ENCODE measurements at places on chromosomes 13 and 19.

GRCh38 chr19:39212375-39212742 is 8.3 kb upstream of the SYCN start:
- H3K27ac ChIP-seq, result no peak overlapping the region
- H3K36me3 ChIP-seq, result peaks cover 5% of the 10 kb centered on the region
- H3K27me3 ChIP-seq, result peaks cover 2% of the 10 kb centered on the region
- peak; percentile 45 for DNase-seq
- peaks cover 2% of the 10 kb centered on the region for H3K4me1 ChIP-seq

DNA sequence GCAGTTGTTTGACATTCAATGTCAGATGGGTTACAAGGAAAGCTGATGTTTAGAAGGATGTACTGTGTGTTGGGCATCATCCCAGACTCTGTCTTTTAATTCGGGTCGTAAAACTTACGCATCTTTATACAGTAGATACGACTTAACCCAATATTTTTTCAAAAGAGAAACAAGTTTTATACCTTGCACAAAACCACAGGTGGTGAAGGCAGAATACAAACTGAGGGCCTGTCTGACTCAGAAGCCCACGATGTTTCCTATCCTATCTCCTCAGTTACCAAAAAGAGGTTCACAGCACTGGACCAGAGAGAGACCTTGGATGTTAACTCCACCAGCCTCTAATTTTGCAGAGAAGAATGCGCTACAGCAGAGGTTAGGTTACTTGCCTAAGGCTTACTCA is 477.0 kb downstream of the FOXO1 start:
- no peak overlapping the region for H3K27ac ChIP-seq
- H3K4me3 ChIP-seq, result no peak overlapping the region
- no peak for DNase-seq
- no peaks in the 10 kb centered on the region for H3K27me3 ChIP-seq
- H3K36me3 ChIP-seq, result no peaks in the 10 kb centered on the region
- peaks cover 16% of the 10 kb centered on the region for H3K4me1 ChIP-seq

DNA sequence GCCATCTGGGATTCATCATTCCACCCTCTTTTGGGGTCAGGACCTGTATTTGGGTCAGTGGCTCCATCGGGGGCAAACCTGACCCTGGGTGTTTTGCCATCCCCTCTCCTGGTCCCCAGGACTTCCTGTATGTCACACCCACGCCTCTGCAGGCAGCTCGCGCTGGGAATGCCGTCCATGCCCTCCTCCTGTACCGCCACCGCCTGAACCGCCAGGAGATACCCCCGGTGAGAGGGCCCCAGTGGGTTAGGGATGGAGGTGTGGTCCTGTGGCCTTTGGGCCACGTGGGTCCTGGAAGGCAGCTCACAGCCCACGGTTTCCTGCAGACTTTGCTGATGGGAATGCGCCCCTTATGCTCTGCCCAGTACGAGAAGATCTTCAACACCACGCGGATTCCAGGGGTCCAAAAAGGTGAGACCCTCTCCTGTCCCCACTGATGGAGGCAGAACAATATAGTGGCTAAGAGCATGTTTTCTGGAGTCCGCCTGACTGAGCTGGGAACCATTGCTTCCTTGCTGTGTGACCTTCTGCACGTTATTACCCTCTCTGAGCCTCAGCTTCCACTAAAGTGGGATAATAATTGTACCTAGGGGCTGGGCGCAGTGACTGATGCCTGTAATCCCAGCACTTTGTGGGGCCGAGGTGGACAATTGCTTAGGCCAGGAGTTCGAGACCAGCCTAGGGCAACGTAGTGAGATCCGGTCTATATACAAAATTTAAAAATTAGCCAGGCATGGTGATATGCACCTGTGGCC is 14.1 kb downstream of the CPT1C start:
- H3K36me3 ChIP-seq, result no peaks in the 10 kb centered on the region
- H3K27me3 ChIP-seq, result peaks cover 4% of the 10 kb centered on the region
- no peaks in the 10 kb centered on the region for H3K4me1 ChIP-seq
- no peak overlapping the region for H3K4me3 ChIP-seq
- H3K27ac ChIP-seq, result no peak overlapping the region

- H3K27me3 ChIP-seq, result no peaks in the 10 kb centered on the region
- H3K4me3 ChIP-seq, result no peak overlapping the region
- peak overlapping the region; percentile 9 for H3K27ac ChIP-seq
These were observed 384.3 kb downstream of the HS6ST3 start for GRCh38 chr13:96474181-96474557.

- no peak overlapping the region for H3K4me3 ChIP-seq
- no peak overlapping the region for H3K27ac ChIP-seq
- H3K4me1 ChIP-seq, result no peaks in the 10 kb centered on the region
- DNase-seq, result no peak
- H3K27me3 ChIP-seq, result peaks cover 1% of the 10 kb centered on the region
These were observed 773 bp downstream of the LIM2 start for GRCh38 chr19:51386882-51387520.

GRCh38 chr19:13538601-13539253 is 32.4 kb upstream of the CACNA1A start:
- peaks cover 8% of the 10 kb centered on the region for H3K27me3 ChIP-seq
- no peaks in the 10 kb centered on the region for H3K4me1 ChIP-seq
- no peak overlapping the region for H3K27ac ChIP-seq
- no peak overlapping the region for H3K4me3 ChIP-seq
- peaks cover 3% of the 10 kb centered on the region for H3K36me3 ChIP-seq
- DNase-seq, result no peak

DNA sequence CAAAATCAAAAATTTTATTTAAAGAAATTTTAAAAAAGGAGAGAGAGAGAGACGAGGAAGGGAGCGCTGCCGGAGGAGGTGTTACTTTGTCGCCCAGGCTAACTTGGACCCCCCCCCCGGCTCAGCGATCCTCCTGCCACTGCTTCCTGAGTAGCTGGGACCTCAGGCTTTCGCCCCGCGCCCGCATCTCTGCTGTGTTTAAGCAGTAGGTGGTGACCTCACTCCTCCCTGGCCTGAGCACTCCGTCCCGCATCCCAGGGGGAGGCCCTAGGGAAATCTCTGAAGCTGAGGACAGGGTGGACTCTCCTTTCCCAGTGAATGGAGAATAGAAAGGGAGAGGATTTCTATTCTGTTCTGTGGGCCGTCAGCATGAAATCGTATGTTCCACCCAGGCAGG is 485 bp upstream of the ZNF845 start:
- DNase-seq, result peak; percentile 75
- H3K36me3 ChIP-seq, result peaks cover 22% of the 10 kb centered on the region
- peak overlapping the region; percentile 71 for H3K27ac ChIP-seq
- peaks cover 4% of the 10 kb centered on the region for H3K27me3 ChIP-seq
- peaks cover 2% of the 10 kb centered on the region for H3K4me1 ChIP-seq
- H3K4me3 ChIP-seq, result peak overlapping the region; percentile 90

DNA sequence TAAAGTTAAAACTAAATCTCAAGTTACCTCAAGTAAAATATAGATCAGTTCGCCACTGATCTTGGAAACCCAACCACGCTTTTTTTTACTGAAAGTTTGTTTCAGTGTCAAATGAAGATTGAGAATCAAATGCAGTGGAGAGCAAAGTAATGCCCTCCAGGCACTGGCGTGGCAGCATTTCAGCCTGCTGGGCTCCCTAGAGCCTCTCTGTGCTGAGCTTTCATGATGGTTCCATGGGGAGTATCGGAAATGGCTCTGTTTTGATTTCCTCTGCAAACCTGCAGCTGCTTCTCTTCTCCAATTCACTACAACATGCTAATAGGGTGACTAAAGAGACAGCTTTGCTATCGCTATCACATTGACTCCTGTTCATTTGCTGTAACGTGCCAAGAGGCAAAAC is 141.6 kb downstream of the FGF14 start:
- DNase-seq, result peak; percentile 63
- H3K4me3 ChIP-seq, result peak overlapping the region; percentile 54
- peaks cover 37% of the 10 kb centered on the region for H3K4me1 ChIP-seq

- no peaks in the 10 kb centered on the region for H3K27me3 ChIP-seq
- H3K4me1 ChIP-seq, result no peaks in the 10 kb centered on the region
- H3K27ac ChIP-seq, result no peak overlapping the region
- H3K36me3 ChIP-seq, result no peaks in the 10 kb centered on the region
- peak; percentile 50 for DNase-seq
These were observed 388.9 kb upstream of the DACH1 start for GRCh38 chr13:72255908-72256307.

GRCh38 chr19:15527705-15528104 is 19.4 kb downstream of the CYP4F22 start:
- no peak overlapping the region for H3K4me3 ChIP-seq
- no peaks in the 10 kb centered on the region for H3K36me3 ChIP-seq
- H3K27ac ChIP-seq, result no peak overlapping the region
- peaks cover 5% of the 10 kb centered on the region for H3K27me3 ChIP-seq

- peaks cover 3% of the 10 kb centered on the region for H3K27me3 ChIP-seq
- no peak overlapping the region for H3K27ac ChIP-seq
- DNase-seq, result no peak
- H3K36me3 ChIP-seq, result no peaks in the 10 kb centered on the region
- no peak overlapping the region for H3K4me3 ChIP-seq
- peaks cover 10% of the 10 kb centered on the region for H3K4me1 ChIP-seq
These were observed 109.8 kb downstream of the EFNB2 start for GRCh38 chr13:106425661-106426060.

DNA sequence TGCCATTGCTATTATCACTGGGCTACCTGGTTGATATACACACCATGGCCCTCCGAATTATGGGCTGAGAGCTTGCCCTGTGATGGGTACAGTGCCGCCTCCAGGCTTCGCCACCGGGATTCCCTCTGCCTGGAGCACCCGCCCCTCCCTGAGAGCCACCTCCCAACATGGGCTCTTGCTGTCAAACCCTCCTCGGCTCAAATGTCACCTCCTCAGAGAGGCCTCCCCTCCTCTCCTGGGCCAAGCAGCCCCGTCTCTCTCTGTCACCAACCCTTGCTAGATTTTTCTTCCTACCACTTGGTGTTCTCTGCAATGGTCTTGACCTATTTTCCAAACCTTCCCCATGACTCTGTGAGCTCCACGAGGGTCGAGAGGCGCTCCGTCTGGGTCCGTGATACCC is 12.2 kb upstream of the TLE2 start:
- H3K36me3 ChIP-seq, result no peaks in the 10 kb centered on the region
- H3K27ac ChIP-seq, result no peak overlapping the region
- DNase-seq, result no peak
- H3K4me1 ChIP-seq, result peaks cover 4% of the 10 kb centered on the region

- peaks cover 4% of the 10 kb centered on the region for H3K36me3 ChIP-seq
- H3K4me1 ChIP-seq, result peaks cover 14% of the 10 kb centered on the region
- H3K4me3 ChIP-seq, result peak overlapping the region; percentile 30
- H3K27ac ChIP-seq, result peak overlapping the region; percentile 68
- peaks cover 12% of the 10 kb centered on the region for H3K27me3 ChIP-seq
These were observed 30.5 kb downstream of the CERS4 start for GRCh38 chr19:8239528-8240273.

GRCh38 chr13:51518827-51519226 is 65.4 kb upstream of the WDFY2 start:
- H3K4me1 ChIP-seq, result no peaks in the 10 kb centered on the region
- H3K27ac ChIP-seq, result no peak overlapping the region
- no peaks in the 10 kb centered on the region for H3K27me3 ChIP-seq
- H3K36me3 ChIP-seq, result no peaks in the 10 kb centered on the region
- no peak for DNase-seq

GRCh38 chr19:40419066-40419612 is 6.0 kb upstream of the PRX start:
- H3K4me3 ChIP-seq, result peak overlapping the region; percentile 57
- H3K27ac ChIP-seq, result peak overlapping the region; percentile 71
- no peak for DNase-seq
- H3K36me3 ChIP-seq, result no peaks in the 10 kb centered on the region

GRCh38 chr19:54201980-54202379 is 1.3 kb downstream of the RPS9 start:
- DNase-seq, result no peak
- peaks cover 8% of the 10 kb centered on the region for H3K27me3 ChIP-seq
- H3K4me3 ChIP-seq, result peak overlapping the region; percentile 98
- peak overlapping the region; percentile 97 for H3K27ac ChIP-seq
- H3K36me3 ChIP-seq, result no peaks in the 10 kb centered on the region

DNA sequence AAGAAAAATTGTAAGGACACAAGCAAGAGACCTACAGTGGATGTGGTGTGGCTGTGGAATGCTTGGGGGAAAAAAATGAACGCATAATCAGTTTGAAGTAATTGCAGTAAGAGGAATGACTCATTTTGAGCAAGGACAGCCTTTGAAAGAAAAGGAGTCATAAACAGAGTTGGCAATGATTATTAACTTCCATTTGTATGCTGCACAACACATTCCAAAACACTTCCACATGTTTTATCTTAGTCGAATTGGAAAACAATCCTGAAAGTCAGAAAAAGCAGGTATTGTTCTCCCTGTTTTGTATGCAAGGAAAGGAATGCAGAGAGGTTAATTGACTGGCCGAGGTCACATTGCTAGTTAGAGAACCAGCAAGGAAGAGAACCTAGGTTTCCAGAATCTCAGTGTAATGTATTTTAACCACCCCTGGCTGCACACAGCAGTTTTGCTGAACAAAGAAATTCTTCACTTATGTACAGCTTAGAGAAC is 630.0 kb upstream of the MIR17HG start:
- H3K27ac ChIP-seq, result no peak overlapping the region
- no peak overlapping the region for H3K4me3 ChIP-seq
- H3K4me1 ChIP-seq, result no peaks in the 10 kb centered on the region
- no peak for DNase-seq
- H3K27me3 ChIP-seq, result no peaks in the 10 kb centered on the region
- no peaks in the 10 kb centered on the region for H3K36me3 ChIP-seq

DNA sequence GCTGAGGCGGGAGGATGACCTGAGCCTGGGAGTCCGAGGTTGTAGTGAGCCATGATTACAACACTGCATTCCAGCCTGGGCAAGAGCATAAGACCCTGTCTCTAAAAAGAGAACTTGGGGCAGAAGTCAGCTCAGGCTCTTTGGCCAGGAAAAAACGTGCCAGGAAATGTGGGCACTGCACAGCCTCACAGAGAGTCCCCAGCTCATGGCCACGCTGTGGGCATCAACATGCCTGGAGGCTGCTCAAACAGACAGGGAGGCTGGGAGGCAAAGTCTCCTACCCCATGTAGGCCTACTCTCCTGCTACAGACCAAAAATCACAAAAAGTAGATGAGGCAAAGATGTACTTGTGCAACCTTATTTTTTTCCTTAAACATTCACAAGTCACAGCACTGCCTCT is 49.4 kb downstream of the PEPD start:
- no peaks in the 10 kb centered on the region for H3K36me3 ChIP-seq
- H3K4me3 ChIP-seq, result peak overlapping the region; percentile 66
- peak overlapping the region; percentile 82 for H3K27ac ChIP-seq
- DNase-seq, result no peak

Measured in glutamatergic neuron (in vitro differentiated cells).